ENCODE measurements at places on chromosomes 5 and 9.

GRCh38 chr9:95023217-95024003 lies 294.1 kb downstream of the FANCC start:
- DNase-seq: no peak

GRCh38 chr5:91266184-91266705 lies 116.9 kb downstream of the ARRDC3 start:
- DNase-seq: no peak

DNA sequence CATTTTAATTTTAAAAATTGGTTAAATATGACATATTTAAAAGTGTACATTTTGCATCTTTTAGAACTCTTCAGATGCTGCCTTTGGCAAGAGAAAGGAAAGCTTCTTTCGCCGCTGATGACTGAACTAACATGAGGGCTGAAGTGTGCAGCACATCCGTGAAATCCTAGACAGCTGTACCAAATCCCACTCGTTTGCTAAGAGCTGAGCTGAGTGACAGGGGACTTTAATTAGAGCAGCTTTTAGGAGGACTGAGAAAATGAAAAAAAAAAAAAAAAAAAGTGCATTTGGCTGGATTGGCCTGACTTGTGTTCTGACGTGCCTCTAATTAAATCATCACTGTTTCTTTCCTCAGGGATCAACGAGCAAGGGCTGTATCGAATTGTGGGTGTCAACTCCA lies 271.3 kb downstream of the ARHGAP26 start:
- no peak for DNase-seq

GRCh38 chr5:159420940-159421339 lies 90.7 kb upstream of the IL12B start:
- no peak for DNase-seq

- no peak for DNase-seq
These were observed 7.4 kb upstream of the ENTPD8 start for GRCh38 chr9:137448602-137448962.

DNA sequence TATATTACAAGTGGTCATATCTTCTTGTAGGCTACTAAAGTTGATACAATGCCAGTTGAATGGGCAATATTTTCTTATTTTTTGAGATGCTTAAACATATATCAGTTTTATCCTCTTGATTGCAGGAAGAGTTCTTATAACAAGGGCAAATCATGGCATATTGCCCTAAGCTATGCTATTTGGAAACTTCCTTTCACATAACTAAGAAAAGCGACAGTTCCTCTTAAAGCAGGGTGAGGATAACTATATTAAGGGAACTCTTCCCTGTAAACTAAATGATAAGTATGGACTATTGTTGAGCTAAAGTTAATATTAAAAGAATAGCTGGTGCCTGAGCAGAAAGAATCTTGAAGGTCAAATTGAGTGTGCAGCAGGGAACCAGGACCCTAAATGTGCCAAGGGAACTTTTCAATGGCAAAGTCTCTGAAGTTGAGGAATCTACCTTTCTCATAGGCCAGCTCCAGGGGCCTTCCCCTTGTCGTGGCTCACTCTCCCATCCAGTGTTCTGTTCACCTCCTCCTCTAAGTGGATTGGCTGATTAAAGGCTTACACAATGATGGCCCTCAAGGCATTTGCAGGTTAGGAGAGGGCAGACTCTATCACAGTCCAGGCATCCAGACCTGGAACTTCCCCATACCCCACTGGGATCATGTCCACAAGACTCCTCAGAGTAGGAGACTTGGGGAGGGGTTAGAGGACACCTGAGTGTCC lies 26.8 kb downstream of the FYB1 start:
- no peak for DNase-seq

DNA sequence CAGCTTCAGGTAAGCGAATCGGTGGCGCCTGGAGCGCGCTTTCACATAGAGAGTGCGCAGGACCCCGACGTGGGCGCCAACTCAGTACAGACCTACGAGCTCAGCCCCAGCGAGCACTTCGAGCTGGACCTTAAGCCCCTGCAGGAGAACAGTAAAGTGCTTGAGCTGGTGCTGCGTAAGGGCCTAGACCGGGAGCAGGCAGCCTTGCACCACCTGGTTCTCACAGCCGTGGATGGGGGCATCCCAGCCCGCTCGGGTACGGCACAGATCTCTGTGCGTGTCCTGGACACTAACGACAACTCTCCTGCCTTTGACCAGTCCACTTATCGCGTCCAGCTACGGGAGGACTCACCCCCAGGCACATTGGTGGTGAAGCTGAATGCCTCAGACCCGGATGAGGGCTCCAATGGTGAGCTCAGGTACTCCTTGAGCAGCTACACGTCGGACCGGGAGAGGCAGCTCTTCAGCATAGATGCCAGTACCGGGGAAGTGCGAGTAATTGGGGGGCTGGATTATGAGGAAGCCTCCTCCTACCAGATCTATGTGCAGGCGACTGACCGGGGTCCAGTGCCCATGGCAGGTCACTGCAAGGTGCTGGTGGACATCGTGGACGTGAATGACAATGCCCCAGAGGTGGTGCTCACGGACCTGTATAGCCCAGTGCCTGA lies 1.1 kb downstream of the PCDHAC2 start:
- no peak for DNase-seq

DNA sequence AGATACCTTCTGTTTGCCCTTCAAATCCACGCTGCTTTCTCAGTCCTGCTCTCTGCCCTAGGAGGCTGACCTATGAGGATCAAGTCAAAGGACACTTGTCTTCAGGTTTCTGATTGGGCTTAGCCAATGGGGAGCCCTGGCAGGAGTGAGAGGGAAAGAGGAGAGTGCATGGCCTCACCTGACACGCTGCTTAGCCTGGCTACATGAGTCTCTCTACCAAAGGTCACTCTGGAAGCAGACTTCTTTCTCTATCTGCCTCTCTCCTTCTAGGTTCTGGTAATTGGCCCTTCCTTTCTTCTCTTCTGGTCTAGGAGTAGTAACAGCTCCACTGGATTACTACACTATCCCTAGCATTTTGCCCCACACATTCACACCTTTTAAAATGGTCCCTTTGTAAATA lies 13.1 kb downstream of the ARSB start:
- no peak for DNase-seq

DNA sequence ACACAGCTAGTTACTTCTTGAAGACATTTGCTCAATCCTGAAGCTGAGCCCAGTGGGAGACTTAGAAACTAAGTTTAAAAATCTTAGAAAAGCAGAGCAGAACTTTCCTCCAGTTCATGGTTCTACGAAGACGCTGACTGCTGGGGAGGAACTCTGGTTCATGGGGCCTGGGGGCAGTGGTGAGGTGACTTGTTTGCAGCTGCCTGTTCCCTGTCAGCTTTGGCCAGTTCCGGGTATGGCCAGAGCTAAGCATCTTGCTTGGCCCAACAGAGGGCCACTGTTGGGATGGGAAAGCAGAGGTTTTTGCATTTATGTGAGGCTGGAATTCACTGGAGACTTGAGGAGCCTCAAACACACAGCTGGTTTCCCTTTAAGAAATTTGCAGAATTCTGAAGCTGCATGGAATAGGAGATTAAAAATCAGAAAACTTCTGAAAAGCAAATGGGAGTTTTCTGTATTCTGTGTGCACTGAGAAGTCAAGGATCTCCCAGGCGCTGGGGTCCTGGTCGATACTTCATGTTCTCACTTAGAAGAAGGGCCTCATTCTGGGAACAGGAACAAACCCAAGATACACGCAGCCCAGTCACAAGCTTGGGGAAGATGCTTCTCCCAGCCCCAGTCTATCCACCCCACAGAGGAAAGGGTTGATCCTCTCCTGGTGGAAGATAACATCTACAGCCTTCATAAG lies 10.6 kb upstream of the HMHB1 start:
- no peak for DNase-seq

DNA sequence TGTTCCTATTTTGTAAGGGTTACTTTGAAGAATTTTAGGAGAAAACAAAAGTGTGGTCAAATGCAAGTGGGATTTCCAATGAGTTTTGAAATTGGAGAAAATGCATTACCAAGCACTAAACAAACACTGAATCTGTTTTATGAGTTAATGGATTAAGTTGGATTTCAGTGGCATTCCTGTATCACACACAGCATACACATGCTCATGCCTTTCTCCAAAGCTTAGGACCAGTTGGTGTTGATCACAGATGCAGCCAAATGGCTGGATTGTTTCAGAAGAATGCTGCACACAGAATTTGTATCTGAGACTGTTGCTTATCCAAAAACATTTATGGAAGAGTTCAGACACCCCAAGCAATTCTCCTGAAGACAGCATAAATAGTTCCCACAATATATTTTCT lies 611.1 kb downstream of the ACTL7B start:
- DNase-seq: no peak

DNA sequence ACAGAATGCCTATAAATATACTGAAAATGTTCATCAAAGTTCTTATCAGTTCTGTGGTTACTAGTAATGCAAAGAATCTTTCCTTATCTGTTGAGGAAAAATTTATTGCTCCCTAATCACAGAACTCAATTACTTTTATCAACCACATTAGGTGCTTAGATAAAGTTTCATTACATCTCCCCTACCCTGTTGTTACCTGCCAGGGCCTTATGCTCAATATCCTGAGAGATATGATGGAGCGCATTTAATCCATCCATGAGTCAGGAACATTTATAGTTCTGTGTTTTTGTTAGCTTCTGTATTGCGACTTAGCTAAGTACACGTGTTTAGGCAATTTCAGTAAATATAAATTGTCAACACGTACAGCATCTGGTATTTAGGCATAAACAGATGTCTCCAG lies 164.3 kb upstream of the ST8SIA4 start:
- no peak for DNase-seq

DNA sequence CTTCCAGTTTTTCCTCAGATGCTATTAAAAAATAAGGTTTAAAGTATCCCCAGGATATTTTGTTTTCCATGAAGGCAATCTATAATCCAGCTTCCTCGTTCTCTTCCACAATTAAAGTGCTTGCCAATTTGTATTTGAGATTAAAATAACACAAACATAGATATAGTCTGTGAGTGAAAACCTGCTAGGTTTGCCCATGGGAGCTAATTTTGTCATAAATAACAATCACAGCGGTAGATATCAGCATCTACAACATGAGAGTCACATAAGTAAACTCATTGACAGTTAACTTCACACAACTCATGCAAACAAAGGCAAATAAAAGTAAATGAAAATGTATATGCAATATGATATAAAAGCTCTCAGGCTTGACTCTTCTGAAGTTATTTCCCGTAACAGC lies 29.2 kb upstream of the RASGRF2 start:
- no peak for DNase-seq

GRCh38 chr5:7927466-7928375 lies 58.8 kb downstream of the MTRR start:
- peak; percentile 32 for DNase-seq

DNA sequence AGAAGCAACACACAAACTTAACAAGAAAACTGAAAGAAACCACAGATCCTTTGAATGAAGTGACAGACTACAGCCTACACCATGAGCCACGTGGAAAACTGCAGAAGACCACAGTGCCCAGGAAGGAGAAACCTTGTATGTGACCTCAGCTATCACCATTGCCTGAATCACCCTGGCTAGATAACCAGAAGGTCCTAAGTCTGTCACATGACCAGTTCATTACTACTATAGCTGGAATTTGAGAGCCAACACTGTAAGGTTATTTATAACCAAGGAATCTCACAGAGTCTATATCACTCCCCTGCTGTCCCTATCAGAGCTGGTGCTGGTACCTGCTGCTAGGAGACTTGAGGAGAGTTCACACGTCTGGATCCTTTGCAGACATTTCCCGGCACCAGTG lies 90.3 kb upstream of the FBXL17 start:
- no peak for DNase-seq

DNA sequence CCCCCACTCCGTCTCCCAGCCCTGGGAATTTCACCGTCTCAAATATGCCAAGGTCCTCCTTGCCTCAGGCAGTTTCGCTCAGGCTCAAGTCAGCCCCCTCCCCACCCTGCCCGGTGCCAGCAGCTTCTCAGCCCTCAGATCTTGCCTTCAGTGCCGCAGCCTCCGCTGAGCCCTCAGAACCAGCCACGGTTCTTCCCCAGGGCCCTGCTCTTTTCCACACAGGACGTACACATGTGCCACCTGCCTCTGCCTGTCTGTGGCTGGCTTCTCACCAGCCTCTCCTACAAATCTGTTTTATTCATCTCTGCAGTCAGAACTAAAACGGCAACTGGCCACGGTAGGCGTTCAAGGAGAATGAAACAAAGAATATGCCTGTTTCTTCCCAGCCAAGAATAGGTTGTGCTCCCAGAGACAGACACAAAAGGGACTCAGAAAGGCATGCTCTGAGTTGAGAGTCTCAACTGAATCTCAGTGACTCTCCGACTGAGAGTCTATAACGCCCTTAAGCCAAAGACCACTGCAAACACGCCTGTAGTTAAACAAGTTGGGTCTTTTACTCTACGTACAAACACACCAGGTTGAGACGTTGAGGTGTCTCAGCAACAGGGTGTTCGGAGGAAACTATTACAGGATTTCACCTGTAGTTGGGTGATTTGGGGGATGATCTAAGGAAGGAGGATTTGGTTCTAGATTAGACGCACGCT lies 10.6 kb upstream of the GRIN1 start:
- peak; percentile 45 for DNase-seq

DNA sequence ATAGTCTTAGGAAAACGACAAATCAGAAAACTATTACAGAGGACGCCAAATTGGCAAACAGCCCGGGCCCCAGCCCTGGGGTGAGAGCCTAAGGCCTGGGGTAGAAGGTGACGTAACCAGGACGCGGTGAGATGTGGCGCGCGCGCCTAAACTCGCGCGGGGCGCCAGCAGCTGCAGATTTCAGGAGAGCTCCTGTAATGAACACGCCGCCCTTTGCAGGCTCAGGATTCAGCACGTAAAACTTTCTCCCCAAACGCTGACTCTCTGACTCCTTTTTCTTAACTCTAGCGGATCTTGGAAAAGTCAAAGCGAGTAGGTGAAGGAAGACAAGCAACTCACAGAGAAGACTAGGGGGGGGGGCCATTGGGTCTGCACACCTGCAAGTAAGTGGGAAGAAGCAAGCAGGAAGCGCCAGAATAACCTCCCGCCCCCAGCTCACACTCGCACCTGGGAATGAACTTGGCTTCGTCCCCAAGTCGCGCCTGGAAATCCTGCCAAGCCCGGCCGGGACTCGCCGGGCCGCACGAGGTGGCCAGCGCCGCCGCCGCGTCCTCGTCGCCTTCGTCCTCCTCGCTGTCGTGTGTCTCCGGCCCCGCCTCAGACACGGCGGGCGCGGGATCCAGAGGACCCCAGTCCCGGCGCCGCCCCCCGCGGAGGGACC lies 822 bp downstream of the RASEF start:
- no peak for DNase-seq

- no peak for DNase-seq
These were observed 463.7 kb upstream of the CTNND2 start for GRCh38 chr5:12367973-12368372.

- DNase-seq: no peak
These were observed 10.0 kb downstream of the SEC16A start for GRCh38 chr9:136472640-136473353.

All from stimulated activated CD4-positive, alpha-beta T cell treated with anti-CD3 and anti-CD28 coated beads, TNF-alpha, amount 100 ng/mL, for 24 hours (primary cell).